ENCODE measurements at places on chromosomes 2 and 18.

DNA sequence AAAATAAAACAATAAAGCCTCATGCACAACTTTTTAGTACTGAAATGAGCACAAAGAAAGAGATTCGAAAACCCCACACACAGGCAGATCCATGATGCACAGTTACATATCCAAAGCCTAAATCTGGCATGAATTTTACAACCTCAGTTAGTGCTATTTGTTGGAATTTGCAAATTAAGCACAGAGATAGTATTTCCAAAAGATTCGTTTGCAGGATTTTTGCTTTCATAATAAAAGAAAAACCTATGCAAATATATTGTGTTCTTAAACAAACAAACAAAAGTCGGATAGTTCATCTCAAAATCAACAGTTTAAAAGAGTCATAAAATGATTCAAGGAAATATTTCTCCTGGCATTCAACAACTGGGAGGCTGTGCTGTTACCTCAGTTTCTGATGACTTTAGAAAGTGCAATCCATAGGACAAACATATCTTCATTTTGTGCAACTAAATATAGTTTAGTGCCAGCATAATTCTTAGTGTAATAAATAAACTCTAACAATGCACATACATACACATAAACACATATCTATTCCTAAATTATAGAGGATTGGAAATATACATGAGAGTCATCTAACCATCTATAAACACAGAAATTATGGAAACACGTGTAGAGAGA lies 10.8 kb downstream of the PAX3 start:
- DNase-seq: no peak

DNA sequence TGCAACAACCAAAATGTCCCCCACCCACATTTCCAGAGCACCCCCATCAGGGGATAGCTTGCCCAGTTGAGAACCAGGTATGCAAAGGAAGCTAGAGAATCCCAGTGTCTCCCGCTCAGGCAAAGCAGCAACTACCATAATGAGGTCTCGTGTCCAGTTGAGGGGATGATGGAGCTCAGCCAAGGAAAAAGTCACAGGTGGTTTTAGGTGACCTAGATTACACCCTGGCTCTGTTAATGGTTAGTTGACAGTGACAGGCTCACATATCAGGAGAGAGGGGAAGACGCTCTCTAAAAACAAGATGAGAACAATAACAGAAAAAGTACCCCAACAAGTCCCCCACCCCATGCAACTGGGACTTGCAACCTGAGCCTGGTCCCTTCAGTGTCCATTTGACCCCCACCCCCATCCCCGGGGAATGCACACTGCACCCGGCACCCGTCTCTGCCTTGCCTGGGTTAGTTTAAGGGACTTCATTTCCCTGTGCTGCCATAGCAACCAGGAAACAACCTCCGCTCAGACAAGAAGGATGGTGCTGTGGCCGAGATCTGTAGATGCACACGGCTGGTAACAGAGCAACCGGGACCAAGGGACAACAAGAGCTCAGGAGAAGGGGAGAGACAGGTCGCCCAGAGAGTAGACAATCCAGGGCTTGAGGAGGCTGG lies at the start of gene KIAA2012:
Gene KIAA2012, plus strand, starts transcription at position 519 of the 665 bp plus-strand sequence. CDS start 373 bp downstream, outside the sequence.
- no peak for DNase-seq

- no peak for DNase-seq
Measured at GRCh38 chr18:54673936-54674335, 82.9 kb downstream of the DYNAP start.

GRCh38 chr2:107817378-107817777 lies 9.3 kb upstream of the RGPD4 start:
- no peak for DNase-seq

DNA sequence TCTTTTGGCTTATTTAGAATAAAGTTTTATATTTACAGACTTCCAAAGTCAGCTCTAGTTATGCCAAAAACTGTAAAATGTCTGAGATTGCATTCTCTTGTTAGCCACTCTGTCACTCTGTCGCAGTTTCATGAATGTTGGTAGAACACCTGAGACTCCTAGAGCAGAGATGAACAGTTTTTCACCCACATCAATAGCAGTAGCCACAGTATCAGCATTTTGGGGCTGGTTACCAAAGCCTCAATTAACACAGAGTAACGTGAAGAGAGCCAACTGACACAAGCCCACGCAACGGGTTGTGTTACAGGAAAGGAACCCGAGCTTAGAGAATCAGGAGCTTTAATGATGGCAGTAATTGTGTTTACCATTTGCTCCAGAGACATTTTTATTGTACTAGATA lies 443.0 kb upstream of the SLC39A10 start:
- DNase-seq: no peak

DNA sequence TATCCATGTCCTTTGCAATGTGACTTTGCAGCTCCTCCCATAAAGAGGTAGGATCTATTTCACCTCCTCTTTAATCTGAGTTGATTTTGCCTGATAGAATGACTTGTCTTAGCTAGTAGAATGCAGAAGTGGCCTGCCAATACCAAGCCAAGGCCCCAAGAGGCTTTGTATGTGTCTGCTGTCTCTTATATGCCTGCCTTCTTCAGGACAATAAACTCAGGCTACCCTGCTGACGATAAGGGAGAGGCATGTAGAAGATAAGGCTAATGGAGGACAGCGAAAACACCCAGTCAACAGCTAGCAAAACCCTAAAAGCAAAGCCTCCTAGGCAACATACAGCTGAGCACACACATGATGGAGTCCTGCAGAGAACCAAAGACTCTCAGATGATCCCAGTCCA lies 1.8 kb upstream of the ZC3H8 start:
- no peak for DNase-seq

- DNase-seq: no peak
Measured at GRCh38 chr2:233081731-233082221, 21.6 kb downstream of the INPP5D start.

DNA sequence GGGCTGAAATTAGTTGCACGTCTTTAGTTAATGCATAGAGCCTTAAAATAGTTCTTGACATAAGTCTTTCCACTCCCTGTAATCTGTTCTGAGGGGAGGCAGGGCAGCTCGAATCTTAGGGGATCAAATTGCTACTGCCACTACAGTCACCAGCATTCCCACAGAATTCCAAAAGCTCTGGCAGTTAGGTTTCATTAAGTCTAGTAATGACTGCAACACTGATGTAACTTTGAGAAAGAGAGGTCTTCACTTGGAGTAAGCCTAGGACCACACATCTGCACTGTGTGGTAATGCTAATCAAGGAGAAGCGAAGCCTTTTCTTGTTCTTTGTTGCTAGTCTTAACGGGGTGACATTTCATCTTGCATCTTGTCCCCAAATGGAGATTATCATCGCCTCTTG lies 19.3 kb upstream of the NCK2 start:
- no peak for DNase-seq

DNA sequence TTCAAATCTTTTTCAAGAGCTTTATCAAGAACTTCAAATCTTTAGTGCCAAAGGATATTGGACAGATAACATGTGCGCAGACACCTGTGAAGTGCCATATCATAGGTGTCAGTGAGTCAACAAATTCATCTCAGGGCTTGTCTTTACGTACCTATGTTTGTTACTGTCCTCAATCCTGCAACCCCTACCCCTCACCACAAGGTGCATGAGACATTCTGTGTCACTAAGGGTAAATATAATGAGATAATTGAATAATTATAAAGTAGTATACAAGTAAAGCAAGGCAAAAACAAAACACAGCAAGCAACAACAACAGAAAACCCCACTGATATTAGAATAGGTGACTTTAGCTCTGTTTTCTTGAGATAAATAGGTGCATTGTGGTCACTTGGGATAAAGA lies 1495.8 kb upstream of the TMEFF2 start:
- no peak for DNase-seq

DNA sequence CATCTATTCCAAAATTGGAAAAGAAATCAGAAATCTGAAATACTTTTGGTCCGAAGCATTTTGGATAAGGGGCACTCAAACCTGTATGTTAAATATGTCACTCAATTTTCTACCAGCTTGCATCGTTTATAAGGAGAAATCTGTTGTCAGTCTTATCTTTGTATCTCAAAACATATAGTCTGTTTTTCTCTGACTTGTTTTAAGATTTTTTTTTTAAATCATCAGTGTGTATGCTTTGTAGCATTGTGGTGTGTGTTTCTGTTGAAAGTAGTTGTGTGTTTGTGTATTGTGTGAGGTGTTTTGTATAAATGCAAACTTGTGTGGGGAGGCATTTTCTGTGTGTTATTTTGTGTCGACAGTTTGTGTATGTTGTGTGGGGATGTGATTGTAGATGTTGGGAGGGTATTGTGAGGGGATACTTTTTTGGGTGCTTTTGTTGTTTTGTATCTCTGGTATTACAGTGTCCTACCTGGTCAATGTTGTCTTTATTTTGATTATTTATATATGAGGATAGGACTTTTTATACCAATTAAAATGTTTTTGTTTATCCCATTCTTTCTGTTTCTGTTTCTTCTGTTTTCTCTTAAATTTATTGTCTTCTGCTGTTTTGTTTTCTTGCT lies 30.9 kb downstream of the SMCHD1 start:
- no peak for DNase-seq

DNA sequence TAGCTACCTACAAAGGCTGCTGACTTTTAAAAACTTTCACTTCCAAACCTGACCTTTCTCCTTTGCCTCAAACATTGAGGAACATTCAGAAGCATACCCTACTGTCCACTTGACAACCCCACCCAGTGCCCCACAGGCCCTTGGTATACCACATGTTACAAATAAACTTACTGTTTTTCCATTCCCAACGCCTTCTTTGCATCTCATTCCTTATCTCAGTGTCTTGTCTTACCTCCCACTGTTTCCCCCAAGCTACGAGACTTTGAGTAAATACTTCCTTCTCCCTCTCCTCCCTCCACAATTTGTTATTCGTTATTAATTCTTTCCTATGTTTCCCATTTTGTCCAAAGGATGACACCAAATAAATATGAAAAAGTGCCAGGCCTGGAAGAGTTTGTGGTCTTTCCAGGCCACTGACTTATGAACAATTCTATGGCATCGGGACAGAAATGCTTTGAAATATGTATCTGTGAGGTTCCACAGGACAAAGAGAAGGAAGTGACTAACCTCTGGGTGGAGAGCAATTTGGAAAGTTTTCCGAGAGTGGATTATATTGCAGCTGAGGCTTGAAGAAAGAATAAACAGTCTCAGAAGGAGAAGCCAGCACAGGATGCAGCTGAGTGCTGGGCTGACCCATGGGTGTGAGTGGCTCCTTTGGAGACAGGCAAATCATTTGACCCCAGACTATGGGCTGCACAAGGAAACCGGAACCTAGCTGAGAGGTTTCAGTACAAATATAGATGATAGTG lies 409.0 kb downstream of the LPIN1 start:
- no peak for DNase-seq

DNA sequence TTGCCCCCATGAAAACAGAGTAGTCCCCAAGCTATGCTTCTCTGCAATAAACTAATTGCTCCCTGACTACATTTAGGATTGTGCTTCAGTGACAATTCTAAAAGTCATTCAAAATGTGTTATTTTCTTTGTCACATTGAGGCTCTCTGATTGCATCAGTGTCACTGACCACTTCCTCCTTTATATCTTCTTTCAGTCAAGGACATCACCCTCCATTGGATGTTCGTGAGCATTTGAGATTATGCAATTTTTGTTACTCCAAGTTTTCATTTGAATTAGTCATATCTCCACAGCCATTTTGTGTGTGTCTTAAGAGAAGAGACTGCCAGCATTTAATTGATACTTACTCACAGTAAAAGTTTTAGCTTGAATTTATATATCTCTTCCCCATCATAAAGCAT lies 780.8 kb upstream of the GCFC2 start:
- no peak for DNase-seq

DNA sequence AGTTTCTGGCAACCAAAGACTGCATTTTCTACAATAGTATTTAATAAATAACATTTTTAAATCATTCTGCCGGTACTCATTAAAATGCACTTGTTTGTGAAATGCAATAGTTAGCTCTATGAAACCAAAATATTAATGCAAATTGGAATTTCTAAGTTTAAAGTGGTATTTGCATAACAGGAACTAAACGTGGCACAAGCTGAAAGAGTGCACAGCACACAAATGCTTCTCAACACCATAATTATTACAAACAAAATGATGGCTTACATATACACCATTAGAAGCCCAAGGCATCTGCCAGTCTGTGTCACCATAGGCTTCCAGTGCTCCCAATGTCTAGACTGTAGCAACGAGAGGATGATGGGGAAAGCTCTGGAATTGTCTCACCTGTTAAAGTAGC lies 280.5 kb downstream of the TCF4 start:
- no peak for DNase-seq

DNA sequence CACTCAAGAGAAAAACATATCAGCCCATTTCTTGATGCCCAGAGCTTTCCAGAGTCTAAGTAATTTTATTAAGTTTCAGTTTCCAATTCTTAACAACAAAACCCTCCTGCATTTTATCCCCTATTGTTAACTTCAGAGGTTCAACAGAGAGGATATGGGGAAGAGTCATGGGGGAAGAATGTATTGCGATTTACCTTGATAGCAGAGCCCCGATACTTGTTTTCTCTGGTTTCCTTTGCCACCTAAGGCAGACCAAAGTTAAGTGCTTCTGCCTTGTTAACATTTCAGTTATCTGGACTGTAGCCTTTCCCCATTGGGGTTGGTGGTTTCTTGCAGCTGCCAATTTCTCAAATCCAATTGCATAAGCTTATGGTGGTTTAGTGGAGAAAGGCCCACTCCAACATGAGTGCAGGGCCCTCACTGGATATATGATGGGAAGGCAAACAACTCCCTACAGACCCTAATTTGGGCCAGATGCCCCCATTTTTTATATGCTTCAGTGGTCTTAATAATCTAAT lies 82.0 kb upstream of the ITGB6 start:
- DNase-seq: no peak

DNA sequence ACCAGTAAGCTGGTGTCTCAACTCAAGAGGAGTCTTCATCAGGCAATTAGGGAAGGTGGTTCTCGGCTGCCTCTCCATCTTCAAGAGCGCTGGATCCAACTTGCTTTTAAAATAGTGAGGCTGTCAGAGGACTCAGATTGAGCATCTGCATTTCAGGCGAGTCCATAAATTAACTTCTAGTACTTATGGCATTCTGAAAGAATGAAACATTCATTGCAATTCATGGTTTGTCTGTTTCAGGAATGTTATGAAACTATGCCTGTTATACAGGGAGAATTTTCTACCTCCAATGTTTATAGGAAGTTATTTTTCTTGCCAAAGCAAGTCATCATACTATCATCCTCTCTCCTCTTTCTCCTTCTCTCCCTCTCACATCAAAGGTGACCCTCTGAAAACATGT lies 883.2 kb downstream of the SLC4A3 start:
- DNase-seq: no peak

DNA sequence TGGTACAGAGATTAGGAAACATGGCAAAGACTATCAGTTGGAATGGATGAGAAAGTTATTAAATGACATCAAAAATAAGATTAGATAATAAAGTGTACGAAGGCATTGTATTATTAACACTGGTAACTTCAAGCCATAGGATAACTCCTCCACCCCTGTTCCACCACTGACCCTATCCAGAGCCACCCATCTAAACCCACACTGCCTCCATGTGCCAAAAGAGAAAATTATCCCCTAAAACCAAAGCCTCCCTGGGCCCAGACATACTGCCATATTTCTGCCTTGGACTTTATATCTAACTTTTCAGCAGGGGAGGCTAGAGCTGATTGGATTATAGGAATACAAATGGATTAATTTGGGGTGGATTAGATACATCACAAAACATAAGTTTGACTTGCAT lies 443.7 kb downstream of the BCL11A start:
- no peak for DNase-seq

GRCh38 chr2:71494523-71495155 lies 41.3 kb downstream of the DYSF start:
- DNase-seq: no peak

Measured in HuH-7 (cell line).